ENCODE measurements at places on chromosomes 3 and 15.

DNA sequence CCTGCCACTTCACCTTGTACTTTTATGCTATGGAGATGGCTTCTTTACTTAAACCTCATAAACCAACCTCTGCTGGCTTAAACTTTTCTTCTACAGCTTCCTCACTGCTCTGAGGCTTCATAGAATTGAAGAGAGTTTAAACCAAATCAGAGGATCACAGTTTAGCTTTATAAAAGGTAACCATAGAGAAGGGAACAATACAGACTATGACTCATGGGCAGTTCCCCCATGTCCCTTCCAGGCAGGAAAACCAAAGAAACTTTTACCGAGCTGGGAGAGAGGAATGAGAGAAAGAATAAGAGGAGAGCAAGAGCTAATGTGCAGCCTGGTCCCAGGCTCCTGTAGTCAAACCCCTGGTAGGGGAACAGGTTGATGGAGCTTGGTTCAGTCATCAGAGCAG is 53.9 kb upstream of the NEDD4 start:
- no peak for DNase-seq

DNA sequence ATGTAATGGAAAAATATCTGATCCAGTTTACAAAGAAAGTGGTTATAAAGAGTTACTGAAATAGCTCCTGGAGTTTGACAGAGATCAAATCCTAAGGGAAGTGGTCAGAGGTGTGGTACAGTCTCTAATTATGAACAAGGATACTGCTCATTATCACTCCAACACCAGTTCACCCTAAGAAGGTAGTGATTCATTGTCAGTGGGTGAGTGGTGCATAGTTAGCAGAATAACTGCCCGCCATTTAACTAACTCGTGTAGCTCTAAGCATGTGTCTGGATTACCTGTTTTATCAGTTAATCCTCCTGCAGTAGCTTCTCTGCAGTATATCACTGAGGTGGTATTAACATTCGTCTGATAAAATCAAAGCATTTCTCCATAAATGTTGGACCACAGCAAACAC is 700.1 kb downstream of the NLGN1 start:
- DNase-seq: no peak

DNA sequence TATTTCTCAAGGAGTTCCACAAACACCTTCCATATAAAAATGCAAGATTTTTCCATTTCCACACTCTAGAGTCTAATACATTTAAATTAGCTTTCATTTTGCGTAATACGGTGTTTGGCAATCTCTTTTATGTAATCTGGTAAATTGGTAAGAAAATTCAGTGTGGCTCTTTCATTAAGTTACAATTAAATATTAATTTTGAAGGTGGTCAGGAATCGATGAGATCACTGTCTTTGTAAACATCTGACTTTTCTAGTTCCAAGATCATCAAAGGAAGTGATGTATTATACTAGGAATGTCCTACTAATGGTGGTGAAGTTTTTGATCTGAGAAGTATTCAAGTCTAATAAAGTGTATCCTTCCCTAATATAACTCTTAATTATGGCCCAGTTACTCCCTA is 1.1 kb upstream of the UTS2B start:
- DNase-seq: no peak

DNA sequence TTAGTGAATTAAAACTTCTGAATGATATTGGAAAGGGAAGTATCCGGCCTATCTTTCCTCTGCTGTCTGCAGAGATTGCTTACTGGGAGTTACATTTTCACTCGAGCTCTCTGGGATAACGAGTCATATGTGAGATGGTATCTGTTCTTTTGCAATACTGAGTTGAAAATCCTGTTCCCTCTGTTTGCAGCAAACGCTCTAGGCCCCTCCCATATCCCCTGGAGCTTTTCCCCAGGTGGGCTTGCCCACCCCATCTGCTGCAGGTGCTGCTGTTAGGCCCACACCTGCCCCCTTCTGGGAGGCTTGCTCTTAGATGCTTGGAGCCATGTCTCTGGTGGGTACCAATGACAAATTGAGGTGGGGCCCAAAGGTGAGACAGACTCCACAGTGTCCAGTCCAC is 42.7 kb upstream of the MTMR10 start:
- DNase-seq: no peak

DNA sequence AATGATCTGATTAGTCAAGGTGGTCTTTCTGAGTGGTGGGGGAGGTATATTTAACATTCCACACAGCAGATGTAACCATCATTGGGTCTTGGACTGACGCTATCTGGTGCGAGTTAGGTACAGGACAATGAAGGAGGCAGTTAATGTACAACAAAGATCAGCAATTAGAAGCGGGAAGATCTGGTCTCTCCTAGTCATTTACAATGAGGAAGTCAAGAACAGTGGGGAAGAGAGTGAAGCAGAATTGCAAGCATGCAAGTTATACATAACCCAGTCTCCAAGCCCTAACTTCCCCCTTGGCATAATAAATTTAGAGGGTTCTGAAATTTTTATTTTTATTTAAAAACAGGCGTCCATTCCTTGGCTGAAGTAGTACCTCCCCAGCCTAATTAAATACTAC is 14.1 kb downstream of the GPD1L start:
- no peak for DNase-seq

GRCh38 chr3:46348823-46349482 is 5.0 kb upstream of the CCR2 start:
- no peak for DNase-seq
